Left renal cortex interstitium (tissue), 4 donors: ENCODE measurements at places on chromosomes 2 and 18.

- DNase-seq, result no peak
Observed at GRCh38 chr2:120803764-120804335, 68.2 kb downstream of the GLI2 start.

DNA sequence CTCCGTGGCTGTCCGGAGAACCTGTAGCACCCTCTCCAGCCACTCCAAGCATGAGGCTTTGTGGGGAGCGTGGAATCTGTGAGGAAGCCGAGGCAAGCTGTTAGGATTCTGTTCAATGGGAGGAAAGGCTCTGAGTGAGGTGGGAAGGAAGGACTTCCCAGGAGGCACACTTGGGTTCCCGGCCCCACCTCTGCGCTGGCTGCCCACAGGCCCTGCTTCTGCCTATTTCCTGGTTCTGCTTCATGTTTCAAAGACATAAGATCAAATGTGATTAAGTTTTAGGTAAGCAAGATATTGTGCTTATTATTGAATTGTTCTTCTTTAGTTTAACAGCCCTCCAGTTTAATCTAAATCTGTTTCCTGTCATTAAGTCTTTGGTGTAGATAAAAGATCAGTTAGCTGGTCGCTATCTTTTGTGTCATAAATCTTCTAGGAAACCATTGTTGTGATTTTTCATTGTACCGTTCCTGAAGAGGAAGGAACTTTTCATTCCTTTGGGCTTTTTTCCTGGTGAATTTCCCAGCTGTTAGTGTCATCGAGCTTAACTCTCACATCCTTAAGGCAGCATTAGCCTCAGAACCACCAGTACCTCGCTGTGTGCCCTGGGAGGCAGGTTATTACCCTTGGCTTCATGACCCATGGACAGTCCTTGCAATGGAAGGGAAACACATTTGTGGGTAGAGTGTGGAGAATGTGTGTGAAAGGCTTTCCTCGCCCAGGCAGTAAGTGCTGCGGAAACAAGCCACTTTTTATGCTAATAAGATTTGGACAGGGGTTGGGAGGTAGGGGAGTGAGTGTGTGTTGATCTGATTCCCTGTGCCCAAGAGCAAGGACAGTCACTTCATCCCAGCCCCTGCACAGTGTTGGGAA lies 61.9 kb upstream of the ALPP start:
- no peak for DNase-seq

GRCh38 chr2:58856100-58856499 lies 615.0 kb upstream of the FANCL start:
- no peak for DNase-seq

- DNase-seq, result no peak
Observed at GRCh38 chr2:66426244-66427111, 8.4 kb upstream of the MEIS1 start.

GRCh38 chr2:134564549-134564948 lies 154.3 kb downstream of the TMEM163 start:
- no peak for DNase-seq

DNA sequence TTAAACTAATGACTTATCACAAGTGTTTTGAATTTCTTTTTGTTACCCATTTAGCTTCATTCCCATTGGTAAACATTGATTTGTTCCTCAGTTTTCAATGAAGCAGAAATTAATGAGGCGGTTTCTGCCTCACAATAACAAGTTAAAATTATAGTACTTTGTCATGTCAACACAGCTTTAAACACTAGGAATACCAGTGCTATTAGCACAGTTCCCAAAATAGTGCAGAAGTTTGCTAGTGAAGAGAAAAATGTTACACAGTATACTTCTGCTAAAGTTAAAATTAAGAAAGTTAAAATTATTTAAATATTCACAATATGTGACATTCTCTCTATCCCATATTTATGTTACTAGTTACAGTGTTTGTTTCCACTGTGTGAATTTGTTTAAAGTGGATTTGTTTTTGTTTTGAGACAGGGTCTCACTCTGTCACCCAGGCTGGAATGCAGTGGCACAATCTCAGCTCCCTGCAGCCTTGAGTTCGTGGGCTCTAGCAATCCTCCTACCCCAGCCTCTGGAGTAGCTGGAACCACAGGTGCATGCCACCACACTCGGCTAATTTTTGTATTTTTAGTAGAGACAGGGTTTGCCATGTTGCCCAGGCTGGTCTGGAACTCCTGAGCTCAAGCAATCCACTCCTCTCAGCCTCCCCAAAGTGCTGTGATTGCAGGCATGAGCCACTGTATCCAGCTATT lies 3.8 kb upstream of the CHN1 start:
- no peak for DNase-seq

- DNase-seq, result no peak
Observed at GRCh38 chr2:190452433-190452832, 44.3 kb downstream of the MFSD6 start.

- DNase-seq, result no peak
Observed at GRCh38 chr18:77433076-77433475, 183.4 kb downstream of the GALR1 start.

DNA sequence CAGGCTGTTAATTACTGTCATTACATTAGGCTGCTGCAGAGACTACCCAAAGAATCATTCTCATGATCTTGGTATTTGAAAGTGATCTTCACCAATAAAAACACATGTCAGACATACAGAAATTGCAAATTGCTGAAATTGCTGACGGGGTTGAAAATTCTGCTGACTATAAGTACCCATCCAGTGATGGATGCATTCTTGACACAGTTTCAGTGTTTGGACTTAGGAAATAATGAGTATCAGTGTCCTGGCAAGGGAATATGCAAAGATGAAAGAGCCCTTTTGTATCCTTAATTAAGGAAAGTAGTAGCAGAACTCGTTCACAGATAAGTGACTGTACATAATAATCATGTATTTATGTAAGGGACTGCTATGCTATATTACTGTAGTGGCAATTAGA lies 221.1 kb upstream of the ATP5MC3 start:
- no peak for DNase-seq

GRCh38 chr2:209468846-209469245 lies 45.0 kb downstream of the MAP2 start:
- DNase-seq, result no peak

DNA sequence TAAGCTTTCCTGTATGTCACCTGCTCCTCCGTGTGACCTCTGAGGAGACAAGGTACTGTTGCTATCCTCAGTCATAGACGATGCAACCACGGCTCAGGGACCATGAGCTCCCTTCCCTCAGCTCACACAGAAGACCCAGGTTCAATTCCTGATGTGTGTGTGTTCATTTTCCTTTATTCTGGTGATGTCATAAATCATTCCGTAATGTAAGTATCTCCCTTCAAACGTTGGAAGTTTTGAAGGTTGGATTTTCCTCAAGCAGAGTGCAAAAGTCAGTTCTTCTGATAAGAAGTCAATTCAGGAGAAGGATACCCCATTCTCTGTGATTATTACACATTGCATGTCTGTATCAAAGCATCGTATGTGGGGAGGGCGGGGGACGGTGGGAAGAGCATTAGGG lies 118.9 kb upstream of the FAM136A start:
- DNase-seq, result no peak

- no peak for DNase-seq
Observed at GRCh38 chr2:144358979-144359541, 160.9 kb downstream of the ZEB2 start.

GRCh38 chr2:61178603-61179545 lies 16.9 kb downstream of the C2orf74 start:
- no peak for DNase-seq

- DNase-seq, result no peak
Observed at GRCh38 chr2:68103709-68104055, 40.9 kb upstream of the C1D start.

- no peak for DNase-seq
Observed at GRCh38 chr2:228986961-228987360, 284.1 kb downstream of the PID1 start.

- no peak for DNase-seq
Observed at GRCh38 chr2:229873123-229873581, 48.7 kb downstream of the TRIP12 start.

DNA sequence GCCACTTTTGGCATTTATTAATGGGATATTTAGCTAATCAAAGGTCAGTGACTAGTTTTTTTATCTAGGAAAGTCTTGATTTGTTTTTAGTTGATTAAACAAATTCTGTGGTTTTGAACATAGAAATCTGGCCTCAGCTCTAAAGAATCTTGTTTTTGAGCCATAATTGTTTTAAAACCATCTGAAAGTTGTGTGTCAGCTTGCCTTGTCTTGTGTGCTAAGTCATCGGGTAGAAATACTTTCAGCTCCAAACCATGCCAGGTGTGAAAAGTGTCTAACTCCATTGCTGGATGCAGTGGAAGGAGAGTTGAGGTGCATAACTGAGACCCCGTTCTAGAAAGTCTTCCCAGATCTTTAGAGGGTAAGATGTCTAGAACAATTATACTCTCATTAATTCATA lies 22.7 kb downstream of the FARP2 start:
- DNase-seq, result no peak

GRCh38 chr18:48129621-48130082 lies 199.2 kb upstream of the SMAD2 start:
- DNase-seq, result no peak

GRCh38 chr2:200486529-200486928 lies 23.3 kb downstream of the KCTD18 start:
- no peak for DNase-seq

- no peak for DNase-seq
Observed at GRCh38 chr18:7921938-7922587, 354.9 kb downstream of the PTPRM start.

DNA sequence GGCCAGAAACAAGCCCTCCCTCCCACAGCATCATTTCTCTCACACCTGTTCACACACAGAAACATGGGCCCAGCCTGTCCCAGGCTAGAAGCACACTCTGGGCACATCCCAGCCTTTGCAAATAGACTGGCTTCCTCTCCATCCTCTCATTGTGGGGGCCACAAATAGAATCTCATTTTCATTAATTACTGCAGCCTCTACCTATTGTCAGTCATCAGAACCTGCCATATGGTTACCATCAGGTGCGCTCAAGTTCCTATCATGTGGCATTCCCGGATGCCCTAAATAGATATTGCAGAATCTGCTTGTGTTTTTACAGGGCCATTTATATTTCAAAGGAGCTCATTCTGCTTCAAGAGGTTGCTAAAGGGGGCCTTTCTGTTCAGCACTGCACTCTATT lies 460.7 kb downstream of the BCL11A start:
- DNase-seq, result no peak

GRCh38 chr2:162113776-162114168 lies 38.3 kb downstream of the GCG start:
- no peak for DNase-seq

- no peak for DNase-seq
Observed at GRCh38 chr2:60523963-60524362, 29.5 kb downstream of the BCL11A start.

DNA sequence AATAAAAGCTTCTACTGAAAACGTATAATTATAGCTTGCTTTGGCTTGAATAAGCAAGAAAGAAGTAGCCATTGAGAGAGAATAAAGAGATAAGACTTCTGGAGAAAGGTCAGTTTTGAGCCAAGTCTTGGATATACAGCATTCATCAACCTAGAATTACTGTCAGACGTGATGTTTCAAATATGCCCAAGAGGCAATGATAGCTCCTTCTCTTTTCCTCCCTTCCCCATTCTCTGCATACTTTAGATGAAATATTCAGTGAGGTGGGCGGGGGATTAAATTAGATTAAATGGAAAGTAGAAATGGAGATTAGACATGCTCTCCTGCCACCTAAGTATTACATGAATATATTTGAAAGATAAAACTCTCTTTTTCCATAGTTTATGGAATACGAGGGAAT lies 8.7 kb downstream of the ANTXR1 start:
- DNase-seq, result no peak

DNA sequence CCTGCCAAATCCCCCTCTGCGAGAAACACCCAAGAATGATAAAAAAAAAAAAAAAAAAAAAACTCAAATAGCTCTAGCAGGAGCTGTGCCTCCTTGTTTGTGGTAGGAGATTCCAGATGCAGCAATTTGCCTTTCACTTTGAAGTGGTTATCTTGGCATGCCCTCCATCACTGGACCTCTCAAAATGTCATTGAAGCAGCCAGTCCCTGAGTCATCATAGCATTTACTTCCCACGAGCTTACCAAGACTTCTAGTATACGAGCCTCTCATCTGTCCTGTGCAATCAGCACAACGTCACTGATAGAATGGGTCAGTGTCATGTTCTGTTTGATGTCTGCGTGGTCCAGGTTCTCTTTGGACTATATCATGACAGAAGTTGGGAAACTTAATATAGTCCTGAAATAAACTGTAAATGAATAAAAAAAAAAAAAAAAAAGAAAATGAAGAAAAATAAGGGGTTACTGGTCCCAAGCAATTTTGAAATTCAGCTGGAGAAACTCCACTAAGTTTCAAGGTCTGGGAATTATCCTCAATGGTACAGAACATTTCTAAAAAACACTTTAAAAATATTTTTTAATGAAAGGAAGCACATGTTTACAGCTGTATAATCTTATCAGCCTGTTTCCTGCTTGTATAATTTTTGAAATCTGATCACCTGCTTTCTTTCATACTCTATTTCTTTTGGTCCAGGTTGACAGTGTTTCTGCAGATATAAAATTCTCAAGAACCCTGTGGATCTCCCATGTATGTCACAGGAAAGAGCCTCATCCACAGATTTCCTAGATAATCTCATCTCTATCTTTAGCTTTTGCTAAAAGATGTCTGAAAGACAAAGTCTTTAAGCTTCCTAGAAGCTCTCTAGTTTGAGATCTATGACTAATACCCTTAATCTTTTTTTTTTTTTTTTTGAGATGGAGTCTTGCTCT lies 74.1 kb upstream of the EHBP1 start:
- DNase-seq, result no peak

- no peak for DNase-seq
Observed at GRCh38 chr2:230758566-230759480, 46.2 kb downstream of the CAB39 start.

DNA sequence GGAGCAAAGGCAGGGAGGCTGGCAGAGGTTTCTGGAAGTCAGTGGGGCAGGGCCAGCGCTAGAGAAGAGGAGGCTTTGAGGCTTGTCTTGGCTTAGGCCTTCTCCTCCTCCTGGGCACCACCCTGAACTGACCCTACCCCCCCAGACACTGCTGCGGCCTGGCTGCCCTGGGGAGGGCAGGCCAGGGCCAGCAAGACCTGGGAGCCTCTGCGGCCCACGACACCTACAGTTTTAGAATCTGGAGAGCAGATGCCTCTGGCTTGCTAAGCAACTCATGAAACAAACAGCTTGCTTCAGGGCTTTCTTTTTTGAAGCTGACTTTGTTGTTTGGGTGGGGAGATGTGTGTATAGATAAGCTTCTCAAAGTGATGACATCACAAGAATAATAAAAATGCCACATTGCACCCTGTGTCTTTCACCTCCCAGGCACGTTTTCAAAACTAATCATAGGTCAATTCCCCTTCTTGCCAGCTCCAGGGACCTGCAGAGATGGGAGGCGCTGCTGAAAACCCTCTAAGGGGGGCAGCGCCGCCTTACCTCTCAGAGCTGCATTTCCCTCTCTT lies 46.2 kb upstream of the SMAD7 start:
- DNase-seq, result no peak

GRCh38 chr18:6106091-6106685 lies 210.9 kb upstream of the TMEM200C start:
- DNase-seq, result no peak
